ENCODE measurements at places on chromosomes 1 and 21. TPM values are rescaled to one million over a fixed set of nuclear protein-coding genes. Genes with fewer than 3 reads are reported as not detected.
A peak's percentile ranks its signal among the peaks of the same experiment; 100 is the strongest.

DNA sequence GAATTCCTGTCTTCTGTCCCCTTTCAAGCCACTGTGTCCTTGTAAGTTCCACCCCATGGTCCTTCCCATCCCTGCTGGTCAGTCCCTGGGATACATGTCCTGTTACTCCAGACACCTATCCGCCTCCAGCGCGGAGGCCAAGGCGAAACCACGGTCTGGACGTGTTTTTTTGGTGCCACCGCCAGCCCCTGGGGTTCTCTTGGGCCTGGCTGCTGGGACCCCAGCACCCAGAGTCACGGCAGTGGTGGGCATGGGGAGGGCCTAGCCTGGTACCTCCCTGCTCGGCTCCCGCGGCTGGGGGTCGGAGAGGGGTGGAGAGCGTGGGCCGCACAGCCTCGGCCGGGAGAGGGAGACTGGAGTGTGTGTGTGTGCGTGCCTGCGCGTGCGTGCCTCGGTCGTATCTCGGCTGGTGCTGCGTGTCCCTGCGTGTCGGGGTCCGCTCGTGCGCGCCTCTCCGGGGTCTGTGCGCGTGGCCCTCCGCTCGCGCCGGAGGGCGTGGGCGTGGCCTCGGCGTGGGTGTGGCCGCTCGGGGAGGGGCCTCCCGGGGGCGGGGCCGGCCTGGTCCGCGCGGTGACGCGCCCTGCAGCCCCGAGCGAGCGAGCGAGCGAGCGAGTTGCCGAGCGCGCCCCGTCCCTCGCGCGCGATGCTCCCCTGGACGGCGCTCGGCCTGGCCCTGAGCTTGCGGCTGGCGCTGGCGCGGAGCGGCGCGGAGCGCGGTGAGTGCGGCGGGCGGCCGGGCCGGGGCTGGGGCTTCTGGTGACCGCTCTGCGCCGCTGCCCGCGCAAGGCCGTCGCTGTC, at the start of gene VWA1:
VWA1 (plus strand) TSS at position 585 of the 798 bp plus-strand sequence; CDS start at position 644, 59 bp downstream.
- peak; percentile 50 for DNase-seq

DNA sequence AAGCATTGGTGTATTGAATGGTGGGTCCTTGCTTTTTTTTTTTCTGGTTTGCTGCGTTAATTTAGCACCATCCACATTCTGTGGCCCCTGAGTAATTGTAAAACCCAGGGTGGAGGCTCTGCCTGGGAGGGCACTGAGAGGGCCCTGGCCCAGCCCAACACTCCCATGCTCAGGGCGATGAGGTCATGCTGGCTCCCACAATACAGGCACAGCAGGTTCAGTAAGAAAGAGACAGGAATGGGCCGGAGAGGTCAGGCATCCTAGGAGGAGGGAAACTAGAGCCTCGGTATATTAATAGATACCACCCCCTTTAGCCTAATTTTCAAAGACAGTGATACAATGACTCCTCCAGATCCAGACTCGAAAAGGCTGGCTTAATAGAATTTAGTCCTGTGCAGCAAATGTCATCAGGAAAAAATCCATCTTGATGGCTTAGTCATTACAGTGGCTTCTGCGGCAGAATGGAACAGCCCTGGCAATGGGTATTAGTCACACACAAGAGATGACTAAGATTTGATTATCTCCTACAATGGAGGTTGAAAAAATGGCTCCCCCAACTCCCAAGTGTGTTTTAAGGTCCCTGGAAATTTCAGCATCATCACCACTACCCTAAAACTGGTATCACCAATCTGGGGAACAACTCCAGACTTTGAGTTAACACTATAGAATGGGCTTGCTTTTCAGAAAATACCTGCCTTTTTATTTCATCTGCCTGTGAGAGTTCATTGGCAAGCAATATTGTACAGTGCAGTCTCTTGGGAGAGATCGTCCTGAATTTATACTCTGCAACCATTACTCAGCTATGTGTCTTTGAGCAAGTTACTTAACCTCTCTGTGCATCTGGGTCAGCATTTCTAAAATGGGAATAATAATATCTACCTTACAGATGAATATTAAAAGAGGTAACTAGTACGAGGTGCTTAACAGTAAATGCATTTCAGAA, 43.9 kb upstream of the LYST start:
- DNase-seq, result peak; percentile 82

GRCh38 chr1:6471086-6471969, 5.4 kb upstream of the TNFRSF25 start:
- no peak for DNase-seq

DNA sequence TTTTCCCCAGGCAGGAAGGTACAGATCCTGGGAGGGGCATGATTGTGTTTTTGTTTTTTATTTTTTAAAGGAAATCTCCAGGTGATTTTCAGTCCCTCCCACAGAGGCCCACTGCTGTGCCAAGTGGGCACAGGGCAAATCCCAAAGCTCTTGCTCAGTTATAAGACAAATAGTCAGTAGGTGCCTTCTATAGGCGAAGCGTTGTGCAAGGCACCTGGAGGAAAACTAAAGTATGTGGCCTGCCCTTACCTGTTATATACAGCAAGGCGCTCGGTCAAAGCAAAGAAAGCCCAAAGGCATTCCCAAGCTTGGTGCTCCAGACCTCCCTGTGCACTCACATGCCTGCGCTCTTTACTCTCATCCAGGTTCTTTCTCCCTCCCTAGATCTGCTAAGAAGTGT, 81.0 kb downstream of the KCNJ15 start:
- DNase-seq, result no peak

GRCh38 chr1:66747501-66747900, 4.8 kb upstream of the DYNLT5 start:
- DNase-seq, result no peak

DNA sequence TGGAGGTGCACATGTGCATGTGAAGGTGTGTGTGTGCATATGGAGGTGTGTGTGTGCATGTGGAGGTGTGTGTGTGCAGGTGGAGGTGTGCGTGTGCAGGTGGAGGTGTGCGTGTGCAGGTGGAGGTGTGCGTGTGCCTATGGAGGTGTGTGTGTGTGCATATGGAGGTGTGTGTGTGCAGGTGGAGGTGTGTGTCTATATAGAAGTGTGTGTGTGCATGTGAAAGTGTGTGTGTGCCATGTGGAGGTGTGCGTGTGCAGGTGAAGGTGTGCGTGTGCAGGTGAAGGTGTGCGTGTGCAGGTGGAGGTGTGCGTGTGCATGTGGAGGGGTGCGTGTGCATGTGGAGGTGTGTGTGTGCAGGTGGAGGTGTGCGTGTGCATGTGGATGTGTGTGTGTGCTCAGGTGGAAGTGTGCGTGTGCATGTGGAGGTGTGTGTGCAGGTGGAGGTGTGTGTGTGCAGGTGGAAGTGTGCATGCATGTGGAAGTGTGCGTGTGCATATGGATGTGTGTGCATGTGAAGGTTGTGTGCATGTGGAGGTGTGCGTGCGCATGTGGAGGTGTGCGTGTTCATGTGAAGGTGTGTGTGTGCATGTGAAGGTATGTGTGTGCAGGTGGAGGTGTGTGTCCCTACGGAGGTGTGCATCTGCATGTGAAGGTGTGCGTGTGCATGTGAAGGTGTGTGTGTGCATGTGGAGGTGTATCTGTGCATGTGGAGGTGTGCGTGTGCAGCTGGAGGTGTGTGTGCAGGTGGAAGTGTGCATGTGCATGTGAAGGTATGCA, 13.5 kb downstream of the C1orf74 start:
- no peak for DNase-seq

- DNase-seq, result no peak
Observed at GRCh38 chr1:214029796-214030195, 42.0 kb downstream of the PROX1 start.

GRCh38 chr21:36478207-36478701, 1.7 kb downstream of the CLDN14 start:
- DNase-seq, result peak; percentile 85

GRCh38 chr1:170768929-170769328, 105.0 kb downstream of the PRRX1 start:
- no peak for DNase-seq

- no peak for DNase-seq
Observed at GRCh38 chr1:193654951-193655735, 468.7 kb upstream of the B3GALT2 start.

GRCh38 chr1:27795601-27796000, 22.6 kb downstream of the STX12 start:
- DNase-seq, result no peak

DNA sequence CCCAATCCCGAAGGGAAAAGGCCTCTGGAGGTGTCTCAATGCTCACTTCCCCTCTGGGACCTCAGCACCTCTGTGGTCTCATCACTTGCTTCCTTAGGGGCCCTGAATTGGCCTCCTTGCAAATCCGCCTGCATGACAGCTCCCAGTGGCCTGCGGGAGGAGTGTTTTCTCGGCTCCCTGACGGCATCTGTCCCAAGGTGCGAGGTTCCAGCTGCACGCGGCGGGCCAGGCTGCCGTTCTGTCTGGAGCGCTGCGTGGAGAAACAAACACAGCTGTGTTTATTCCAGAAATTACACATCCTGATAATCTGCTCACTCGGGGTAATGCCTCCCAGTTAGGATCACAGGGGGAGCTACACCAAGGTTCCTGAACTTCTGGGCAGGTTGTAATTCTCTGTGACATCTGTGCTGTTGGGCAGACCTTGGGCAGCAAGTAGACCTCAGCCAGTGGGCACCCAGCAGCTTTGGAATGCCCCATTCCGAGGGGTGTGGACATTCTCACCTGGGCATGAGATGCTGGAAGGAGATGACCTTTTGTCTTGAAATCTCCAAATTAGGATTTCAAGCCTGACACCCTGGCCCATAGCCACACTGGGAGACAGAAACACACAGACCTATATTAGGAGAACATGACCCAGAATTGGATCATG, 18.2 kb downstream of the EPHB2 start:
- DNase-seq, result no peak

GRCh38 chr1:225760531-225760930, 17.1 kb upstream of the SRP9 start:
- no peak for DNase-seq

- no peak for DNase-seq
Observed at GRCh38 chr1:110875216-110875731, 2.3 kb downstream of the CD53 start.

GRCh38 chr21:37917612-37918011, 1.4 kb upstream of the KCNJ6 start:
- no peak for DNase-seq

GRCh38 chr1:101200513-101200912, 36.3 kb upstream of the S1PR1 start:
- DNase-seq, result no peak

The SPAG17 gene
- not detected for total RNA-seq

The RNU1-4 gene
- 1,319 TPM for total RNA-seq

The AADACL3 gene
- not detected for total RNA-seq

The CASQ2 gene
- total RNA-seq, result not detected

The INAVA gene
- total RNA-seq, result 0.42 TPM

Data from endothelial cell of umbilical vein (primary cell).